ENCODE measurements at places on chromosomes 1 and 21.
A peak's percentile ranks its signal among the peaks of the same experiment; 100 is the strongest.

GRCh38 chr21:24163539-24163938 lies 1443.7 kb downstream of the MRPL39 start:
- DNase-seq = no peak

DNA sequence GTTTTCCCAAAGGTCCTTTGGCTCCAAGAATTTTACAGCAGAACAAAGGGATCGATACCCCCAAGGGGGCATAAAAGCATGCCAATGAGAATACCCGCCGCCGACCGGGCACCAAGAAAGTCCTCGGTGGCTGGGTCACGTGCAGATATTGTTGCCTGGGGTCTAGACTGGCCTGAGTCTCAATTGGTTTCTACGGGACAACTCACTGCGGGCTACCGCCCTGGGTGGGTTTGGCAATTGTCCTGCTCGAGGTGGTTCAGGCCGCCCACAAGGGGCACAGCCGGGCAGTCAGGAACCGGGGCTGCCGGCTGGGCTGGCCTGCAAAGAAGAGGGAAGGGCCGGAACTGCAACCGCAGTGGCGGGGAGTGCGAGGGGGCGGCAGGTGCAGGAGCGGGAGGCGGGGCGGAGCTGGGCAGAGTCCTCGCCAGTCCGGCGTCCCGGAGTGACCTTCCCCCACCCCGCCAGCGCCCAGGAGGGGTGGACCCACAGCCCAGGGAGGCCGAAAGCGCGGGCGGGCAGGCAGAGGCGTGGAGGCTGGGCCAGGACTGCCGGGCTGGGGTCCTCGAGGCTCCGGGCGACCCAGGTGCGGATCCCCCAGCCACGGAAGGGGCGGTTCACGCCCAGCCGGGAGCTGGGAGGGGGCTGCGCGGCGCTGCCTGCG lies 926 bp upstream of the ATP1B1 start:
- peak; percentile 56 for DNase-seq

- DNase-seq = no peak
Measured at GRCh38 chr1:11285883-11286734, 13.1 kb downstream of the UBIAD1 start.

DNA sequence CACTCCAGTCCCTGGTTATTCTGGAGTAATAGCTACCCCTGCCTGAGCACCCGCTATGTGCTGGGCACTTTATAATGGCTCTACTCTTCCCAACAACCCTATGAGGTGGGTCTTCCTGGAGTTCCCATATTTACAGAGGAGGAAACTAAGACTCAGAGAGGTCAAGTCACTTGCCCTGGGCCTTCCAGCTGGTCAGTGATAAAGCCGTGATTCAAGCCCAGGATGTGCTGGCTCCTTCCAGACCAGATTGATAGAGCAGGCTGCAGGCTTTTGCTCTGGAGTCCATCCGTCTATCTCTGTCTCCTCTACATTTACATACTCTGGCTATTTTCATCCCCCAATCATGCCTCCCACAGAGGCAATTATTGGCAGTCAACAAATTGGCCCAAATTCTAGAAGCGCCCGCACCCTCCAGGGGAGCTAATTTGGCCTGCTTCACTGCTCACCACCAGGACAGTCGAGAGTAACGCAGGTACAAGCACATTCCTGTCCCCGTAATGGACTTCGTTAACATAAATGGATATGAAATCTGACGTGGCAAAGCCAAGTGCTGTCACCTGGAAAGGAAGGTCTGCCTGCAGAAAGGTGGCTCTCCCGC lies 39.8 kb upstream of the SELENON start:
- no peak for DNase-seq

DNA sequence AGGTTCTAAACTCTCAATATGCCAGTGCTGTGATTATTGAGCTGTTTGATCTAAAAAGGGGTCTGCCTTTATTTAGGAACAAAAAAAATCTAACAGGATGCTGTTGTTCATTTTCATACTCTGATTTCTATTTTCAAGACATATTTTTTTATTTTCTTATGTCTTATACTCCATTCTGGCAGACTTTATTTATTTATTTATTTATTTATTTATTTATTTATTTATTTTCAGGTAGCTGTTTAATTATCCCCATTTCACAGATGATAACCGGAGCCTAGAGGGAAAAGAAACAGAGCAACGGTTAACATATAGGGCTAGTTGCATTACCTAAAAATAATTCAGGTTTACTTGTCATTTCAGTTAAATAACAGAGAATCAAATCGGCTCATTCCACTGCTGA lies 174.4 kb downstream of the CENPF start:
- no peak for DNase-seq

DNA sequence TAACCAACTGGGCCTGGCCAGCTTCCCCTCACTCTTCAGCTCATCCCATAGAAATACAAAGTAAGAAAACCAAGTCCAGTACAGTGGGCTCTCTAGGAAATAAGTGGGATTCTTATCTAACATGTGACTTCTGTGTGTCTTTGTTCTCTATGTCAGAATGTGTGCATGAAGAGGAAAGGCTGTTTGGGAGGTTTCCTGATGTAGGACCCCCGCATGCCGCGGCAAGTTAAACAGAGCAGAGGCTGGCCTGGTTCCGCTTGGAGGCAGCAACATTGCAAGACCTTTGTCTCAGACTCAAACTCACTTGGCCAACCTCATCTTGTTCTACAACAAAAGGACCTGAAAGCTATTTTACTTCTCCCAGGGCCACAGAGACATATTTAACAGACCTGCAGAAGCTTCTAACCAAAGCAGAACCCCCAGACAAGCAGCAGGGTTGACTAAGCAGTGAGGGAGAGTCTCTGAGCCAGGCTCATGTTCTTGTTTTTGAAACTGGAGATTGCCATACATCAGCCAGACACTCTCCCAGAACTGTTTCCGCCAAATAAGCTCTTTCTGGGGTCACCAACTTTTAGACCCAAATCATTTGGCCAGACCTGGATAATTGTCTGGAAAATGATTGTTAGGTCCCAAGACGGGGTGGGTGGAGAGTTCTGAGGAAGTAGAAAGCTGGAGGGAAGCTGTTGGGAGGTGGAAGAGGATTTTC lies 6.2 kb downstream of the MTARC2 start:
- DNase-seq = no peak

DNA sequence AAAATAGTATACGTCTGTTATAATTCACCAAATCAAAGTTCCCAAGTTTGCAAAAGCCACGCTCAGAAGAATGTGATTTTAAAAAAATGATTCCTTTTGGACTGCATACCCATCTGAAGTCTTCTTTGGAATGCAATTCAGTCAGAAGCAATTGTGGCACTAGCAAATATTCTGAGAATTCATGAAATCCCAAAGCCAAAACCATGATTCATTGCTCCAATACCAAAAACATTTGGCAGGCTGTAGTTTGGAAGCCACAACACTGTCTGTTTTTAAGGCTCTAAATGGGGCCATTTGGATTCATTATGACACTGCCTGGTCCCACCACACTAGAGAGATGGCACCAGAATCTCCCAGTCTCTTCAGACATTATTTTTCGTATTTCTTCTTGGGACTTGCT lies 21.8 kb upstream of the LRRC53 start:
- DNase-seq = no peak
